ENCODE measurements at places on chromosomes 7 and 10.

DNA sequence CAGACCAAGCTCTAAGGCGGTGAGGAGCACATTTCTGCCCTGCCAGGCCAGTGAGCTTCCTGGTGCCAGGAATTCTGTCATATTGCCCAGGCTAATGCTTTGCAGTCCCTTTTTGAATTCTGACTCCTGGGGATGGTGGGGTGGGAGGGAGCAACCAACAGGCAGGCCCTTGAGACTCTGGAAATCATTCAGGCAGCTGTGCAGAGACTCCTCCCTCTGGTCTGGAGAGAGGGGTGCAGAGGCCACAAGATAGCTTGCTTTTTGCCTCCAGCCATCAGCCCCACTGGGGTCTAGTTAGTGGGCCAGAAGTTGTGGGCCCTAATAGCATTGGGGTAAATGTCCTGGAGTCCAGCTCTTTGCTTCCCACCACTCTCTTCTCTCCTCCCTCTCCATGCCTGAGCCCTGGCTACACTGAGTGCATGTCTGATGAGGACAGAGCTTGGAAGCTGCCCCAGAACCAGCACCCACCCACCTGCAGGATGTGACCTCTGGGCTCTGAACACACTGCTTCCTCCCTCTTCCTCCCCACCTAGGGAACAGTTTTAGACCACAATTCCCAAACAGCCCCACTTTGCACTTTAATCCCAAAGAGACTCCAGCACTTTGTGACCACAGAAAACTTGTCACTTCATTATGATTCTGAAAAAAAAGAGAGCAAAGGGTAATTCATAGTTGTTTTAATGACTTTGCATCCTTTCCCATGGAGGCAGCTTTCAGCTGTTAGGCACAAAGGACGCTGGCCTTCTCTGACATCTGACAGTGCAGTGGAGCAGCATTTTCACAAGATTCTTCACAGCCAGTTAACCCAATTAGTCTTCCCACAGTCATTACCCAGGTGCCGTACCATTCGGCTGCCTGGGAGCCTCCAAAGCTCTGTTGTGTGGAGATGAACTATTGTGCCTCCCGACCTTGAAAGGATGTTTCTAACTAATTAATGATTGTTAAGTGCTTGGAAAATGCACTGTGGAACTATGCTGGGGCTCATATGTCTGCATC, 262.5 kb downstream of the TRIL start:
- DNase-seq, result no peak

- DNase-seq, result no peak
Measured at GRCh38 chr7:38283809-38284208, 10.4 kb upstream of the TARP start.

GRCh38 chr10:102347236-102347828, 48.2 kb upstream of the NFKB2 start:
- no peak for DNase-seq

DNA sequence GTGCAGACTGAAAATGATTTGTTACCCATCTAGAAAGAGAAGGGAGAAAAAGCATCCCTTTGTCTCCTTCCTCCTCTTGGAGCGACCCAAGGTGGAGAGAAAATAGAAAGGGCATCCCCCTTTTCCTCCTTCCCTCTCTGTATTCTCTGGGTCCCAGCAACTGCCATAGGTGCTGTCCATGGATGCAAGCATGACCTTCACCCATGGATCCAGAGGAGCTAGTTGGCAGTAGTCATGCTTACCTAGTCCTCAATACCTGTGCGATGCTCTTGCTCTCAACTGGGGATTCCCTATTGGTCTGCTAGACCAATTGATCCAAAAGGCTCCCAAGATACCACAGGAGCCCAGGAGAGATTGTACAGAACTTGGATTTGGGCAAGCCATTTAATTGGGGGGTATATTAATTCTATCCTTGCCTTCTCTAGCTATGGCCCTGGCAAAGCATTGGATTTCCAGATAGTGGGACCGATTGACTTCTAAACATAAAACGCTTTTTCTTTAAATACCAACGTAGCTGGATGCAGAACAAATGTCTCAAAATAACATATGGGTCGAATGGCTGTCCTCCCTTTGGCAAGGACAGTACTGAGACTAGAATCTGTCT, 547.8 kb upstream of the IGFBP3 start:
- no peak for DNase-seq

GRCh38 chr10:102484021-102484420, 18.5 kb downstream of the ACTR1A start:
- DNase-seq, result no peak

- no peak for DNase-seq
Measured at GRCh38 chr7:48718731-48719378, 205.5 kb upstream of the CDC14C start.

DNA sequence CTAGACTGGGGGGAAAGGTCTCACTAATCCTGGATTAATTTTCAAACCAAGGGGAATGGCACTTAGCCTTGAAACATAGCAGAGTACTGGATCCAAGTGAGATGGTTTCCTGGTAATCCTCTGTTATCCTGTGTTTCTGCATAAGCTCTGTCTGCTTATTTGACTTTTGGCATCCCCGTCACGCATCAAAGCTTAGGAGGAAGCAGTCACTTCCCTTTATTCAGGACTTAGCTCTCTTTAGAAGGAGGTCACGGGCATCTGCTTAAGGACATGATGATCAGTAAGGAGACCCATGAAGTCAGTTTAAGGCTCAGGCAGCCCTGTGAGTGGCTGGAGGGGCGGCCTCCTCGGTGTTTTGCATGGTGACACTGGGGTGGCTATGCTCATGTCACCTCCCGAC, 30.0 kb downstream of the TSPAN15 start:
- DNase-seq, result no peak
